Stimulated activated CD4-positive, alpha-beta T cell treated with anti-CD3 and anti-CD28 coated beads, Interleukin-1b, Interleukin-23, amount 100 ng/mL, for 48 hours (primary cell): ENCODE measurements at places on chromosomes 2 and 18.

GRCh38 chr2:212990697-212991096 is 160.7 kb downstream of the IKZF2 start:
- no peak for DNase-seq

DNA sequence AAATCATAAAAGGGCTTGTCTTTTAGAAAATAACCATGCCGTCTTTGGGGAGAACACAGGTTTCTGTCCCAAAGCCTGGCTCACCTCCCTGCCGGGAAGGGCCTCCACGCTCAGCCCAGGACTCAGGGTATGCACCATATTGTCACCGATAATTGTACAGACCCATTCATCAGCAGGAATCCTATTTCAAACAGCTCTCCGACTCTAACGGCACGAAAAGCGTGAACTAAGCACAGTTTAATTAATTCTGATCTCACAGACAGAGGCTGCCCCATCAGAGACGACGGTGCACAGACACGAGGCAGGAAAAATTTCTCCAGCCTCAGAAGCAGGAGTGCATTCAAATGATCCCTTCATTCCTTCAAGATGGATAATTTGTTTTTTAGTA is 276.2 kb downstream of the MYCN start:
- no peak for DNase-seq

GRCh38 chr2:95025406-95026319 is at the start of gene MAL:
MAL (plus strand) TSS chr2:95025708; CDS start chr2:95025793, 85 bp downstream.
- DNase-seq, result peak; percentile 49

DNA sequence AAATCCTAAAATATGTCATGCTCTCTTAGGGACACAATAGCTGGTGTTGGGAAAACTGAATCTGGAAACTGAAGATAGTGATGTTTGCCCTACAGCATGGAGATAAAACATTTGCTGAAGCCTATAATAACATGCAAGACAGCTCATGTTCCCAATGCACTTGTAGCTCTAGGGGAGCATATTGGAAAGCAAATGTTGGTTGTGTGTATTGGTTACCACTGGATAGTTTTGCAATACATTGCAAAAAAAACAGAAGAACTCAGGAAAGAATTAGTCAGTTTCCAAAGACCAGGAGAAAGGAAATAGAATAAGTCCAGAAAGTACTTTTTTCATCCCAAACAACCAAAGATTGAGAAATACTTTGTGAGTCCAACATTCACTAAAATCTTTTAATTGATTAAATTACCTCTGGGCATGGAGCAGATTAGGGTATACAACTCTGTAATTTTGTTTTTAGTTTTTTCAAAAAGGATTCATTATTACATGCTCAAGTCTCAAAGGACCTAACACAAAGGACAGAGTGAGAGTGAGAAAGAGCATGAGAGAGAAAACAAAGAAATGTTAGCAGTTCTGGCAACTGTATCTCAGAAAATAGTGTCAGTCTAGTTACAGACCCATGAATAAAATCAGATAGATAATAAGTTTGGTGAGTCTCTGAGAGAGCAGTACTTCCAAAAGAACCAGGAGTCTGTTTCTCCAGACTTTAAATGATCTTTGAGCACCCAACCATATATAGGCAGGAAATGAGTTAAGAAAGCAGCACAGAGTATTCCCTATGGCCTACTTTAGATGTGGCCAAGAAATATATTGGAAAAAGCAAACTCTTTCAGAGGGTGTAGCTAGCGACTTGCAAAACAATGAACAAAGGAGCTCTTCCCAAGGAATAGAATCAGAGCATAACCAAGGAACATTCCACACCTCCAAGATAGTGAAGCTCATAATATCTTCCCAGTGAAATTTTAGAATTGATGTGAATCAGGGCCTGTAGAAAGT is 36.6 kb upstream of the COL3A1 start:
- DNase-seq, result no peak

- DNase-seq, result no peak
Observed at GRCh38 chr18:59343926-59344325, 15.1 kb downstream of the LMAN1 start.
